ENCODE measurements at places on chromosomes 12 and 14. TPM values are rescaled to one million over a fixed set of nuclear protein-coding genes. Genes with fewer than 3 reads are reported as not detected.

CPNE6 gene
- polyA plus RNA-seq: not detected

PLEKHG7 gene
- polyA plus RNA-seq: not detected

ACACB gene
- polyA plus RNA-seq: 0.53 TPM

GLIPR1L2 gene
- 0.20 TPM for polyA plus RNA-seq

TROAP gene
- 41.2 TPM for polyA plus RNA-seq

ACAD10 gene
- polyA plus RNA-seq: 6.9 TPM

PLA2G1B gene
- polyA plus RNA-seq: not detected

GYS2 gene
- polyA plus RNA-seq: not detected

SERPINA12 gene
- not detected for polyA plus RNA-seq

GPX2 gene
- 10.0 TPM for polyA plus RNA-seq

VWF gene
- polyA plus RNA-seq: 0.07 TPM

FBXL14 gene
- 2.0 TPM for polyA plus RNA-seq

ANO4 gene
- polyA plus RNA-seq: 9.0 TPM

KIF5A gene
- polyA plus RNA-seq: 0.06 TPM

GPD1 gene
- 0.09 TPM for polyA plus RNA-seq

LMNTD1 gene
- polyA plus RNA-seq: not detected

SPIC gene
- not detected for polyA plus RNA-seq

PIANP gene
- polyA plus RNA-seq: 0.38 TPM

OR4Q2 gene
- polyA plus RNA-seq: not detected

NRXN3 gene
- polyA plus RNA-seq: 0.16 TPM

MFAP5 gene
- polyA plus RNA-seq: 246 TPM
